ENCODE measurements at places on chromosomes 13 and 19.

DNA sequence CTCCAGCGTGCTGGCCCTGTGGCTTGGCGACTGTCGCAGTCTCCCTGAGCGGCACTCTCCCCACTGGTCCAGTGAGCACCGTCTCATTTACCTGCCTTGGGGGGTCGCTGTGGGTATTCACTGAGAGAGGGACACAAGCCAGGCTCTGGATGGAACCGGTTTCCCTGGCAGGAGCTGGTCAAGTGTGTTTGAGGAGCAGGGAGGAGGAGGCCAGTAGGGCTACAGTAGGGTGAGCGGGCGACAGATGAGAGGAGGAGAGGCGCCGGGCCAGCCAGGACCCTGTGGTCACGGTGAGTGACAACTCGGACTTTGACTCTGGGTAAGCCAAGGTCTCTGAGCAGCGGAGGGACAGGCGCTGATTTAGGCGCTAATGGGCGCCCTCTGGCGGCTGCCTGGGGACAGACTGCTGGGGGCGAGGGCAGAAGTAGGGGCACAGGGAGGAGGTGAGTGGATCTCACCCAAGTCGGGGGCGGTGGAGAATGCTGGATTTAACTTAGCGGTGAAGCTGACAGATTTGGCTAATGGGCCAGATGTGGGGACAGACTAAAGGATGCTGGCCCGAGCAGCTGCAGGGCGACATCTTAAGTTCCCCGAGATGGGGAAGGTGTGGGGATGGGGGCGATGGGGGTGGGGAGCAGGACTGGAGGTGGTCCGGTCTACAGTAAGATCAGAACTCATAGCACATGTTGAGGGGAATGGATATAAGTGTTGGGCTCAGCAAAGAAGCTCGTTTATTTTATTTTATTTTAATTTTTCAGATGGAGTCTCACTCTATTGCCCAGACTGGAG, 4.7 kb upstream of the PRMT1 start:
- DNase-seq: no peak

- DNase-seq: no peak
These were observed 12.0 kb downstream of the WDR88 start for GRCh38 chr19:33143897-33144405.

DNA sequence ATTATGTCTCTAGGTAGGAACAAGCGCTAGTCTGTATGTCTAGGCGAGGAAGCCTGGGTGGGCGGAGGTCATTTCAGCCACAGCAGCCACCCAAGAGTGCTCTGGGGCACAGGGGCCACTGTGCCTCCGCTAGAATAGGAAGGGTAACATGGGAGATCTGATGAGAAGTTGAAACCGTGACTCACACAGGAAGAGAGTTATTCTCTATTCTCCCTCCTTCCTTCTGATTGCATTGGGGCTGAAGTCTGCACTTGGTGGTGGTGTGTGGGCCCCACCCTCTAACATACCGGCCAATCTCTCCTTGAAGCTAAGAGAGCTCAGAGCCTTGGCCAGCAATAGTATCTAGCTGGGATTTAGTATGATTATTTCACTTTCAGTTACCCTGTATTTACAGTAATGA, 20.3 kb upstream of the GGACT start:
- peak; percentile 71 for DNase-seq

DNA sequence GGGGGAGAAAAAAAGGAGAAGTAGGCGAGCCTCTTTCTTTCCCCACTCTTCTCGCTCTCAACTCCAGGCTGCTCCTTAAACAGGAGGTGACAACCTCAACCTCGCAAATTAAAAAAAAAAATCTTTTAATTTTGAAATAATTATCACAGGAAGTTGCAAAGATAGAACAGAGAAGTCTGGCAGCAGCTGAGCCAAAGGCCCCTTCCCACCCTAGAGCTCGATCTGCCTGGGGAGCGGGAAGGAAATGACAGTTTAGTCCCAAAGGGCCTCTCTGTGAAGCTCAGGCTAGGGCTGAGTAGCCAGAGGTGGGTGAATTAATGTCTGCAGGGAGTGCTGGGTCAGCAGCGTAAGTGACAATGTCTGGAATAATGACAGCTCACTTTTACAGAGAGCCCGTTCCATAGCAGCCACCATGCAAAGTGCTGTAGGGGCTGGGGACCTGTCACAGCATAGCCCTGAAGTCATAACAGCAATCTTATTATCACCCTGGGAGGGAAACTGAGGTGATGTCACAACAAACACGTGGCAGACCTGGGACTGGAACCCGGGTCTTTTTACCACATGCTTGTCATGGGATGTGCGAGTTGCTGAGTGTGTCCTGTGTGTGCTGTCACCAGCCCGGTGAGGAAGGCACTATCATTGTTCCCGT, 8.8 kb upstream of the CD22 start:
- DNase-seq: no peak

GRCh38 chr13:72062566-72062965, 195.6 kb upstream of the DACH1 start:
- DNase-seq: peak; percentile 87

GRCh38 chr19:48887861-48888612, 10.5 kb downstream of the TULP2 start:
- no peak for DNase-seq

- no peak for DNase-seq
These were observed 7.6 kb downstream of the SSC5D start for GRCh38 chr19:55495646-55496349.

GRCh38 chr13:20704459-20705069, 1.1 kb downstream of the IL17D start:
- no peak for DNase-seq

DNA sequence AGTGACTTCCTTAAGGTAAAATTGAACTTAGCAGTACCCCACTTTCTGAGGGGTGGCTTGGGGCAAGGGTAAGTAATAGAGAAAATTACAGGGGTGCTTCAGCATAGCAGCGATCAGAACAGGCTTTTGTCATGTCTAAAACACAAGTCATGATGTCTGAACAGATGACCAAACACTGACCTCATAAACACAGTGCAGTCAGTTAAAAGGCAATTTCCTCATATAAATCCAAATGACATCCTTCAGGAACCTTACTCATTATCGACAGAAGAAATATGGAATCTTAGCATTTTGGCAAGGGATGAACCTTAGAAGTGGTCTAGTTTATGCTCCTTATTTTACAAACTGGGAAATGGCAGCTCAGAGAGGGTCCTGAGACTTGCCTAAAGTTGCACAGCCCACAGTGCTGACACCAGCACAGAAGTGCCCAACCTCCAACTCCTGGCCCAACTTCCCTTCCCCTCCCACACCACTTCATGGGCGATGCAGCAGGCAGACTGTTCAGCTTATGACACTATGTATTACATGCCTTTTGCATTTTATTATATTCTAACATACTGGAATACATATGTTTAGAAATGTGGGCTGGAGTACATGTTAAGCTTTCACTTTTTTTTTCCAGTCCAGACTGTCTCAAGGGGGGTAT, 3.6 kb downstream of the GJA3 start:
- no peak for DNase-seq

- DNase-seq: no peak
These were observed 8.2 kb downstream of the ZNF439 start for GRCh38 chr19:11856596-11857250.

DNA sequence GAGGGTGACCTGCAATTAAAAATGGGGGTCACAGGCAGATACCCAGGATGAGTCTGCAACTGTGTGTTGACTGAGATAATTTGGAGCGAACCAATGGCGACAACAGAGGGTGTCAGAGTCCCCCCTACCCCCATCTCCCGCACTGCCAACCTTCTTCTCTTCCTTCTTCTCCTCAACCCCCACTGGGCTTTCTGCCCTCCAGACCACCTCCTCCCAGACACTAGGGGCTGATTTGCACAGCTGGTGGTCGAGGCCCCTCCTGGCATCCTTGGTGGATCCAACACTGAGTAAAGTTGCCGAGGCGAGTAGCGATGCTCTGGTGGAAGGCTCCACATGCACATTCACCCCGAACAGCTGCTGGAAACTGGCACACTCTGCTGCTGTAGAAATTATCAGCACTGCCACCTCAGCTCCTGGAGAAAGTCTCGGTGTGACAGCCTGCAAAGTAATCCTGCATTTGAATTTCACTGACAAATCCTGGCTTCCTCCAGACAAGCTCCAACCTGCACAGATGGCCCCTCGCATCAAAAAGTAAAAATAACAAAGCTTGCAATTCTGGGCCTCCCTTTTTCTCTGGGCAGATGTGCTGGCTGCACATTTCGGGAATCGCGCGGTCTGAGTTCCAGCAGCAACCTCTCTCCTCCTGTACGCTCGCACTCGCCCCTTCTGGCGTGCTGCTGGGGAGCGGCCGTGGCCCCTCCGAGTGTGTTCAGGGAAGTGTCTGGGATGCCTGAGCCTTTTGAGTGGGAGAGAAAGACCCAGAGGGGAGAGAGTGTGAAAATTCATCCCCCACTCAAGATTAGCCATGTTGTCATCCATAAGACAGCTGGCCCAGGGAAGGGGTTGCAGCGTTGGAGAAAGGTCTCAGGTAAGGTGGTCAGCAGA, 28.5 kb downstream of the CCNE1 start:
- DNase-seq: no peak

GRCh38 chr13:68908879-68909278, 1198.7 kb upstream of the ATXN8OS start:
- no peak for DNase-seq

DNA sequence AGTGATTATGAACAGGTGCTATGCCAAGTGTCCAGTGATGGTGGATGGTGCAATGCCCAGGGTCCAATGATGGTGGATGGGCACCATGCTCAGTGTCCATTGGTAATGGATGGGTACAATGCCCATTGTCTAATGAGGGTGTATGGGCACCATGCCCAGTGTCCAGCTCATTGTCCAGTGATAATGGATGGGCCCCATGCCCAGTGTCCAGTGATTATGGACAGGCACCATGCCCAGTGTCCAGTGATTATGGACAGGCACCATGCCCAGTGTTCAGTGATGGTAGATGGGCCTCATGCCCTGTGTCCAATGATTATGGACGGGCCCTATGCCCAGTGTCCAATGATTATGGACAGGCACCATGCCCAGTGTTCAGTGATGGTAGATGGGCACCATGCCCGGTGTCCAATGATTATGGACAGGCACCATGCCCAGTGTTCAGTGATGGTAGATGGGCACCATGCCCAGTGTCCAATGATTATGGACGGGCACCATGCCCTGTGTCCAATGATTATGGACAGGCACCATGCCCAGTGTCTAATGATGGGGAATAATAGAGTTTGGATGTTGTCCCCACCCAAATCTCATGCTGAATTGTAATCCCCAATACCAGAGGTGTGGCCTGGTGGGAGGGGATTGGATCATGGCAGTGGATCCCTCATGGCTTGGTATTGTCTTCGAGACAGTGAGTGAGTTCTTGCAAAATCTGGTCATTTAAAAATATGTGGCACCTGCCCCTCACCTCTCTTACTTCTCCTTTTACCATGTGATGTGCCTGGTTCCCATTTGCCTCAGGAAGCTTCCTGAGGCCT, 87.8 kb downstream of the ANKRD10 start:
- DNase-seq: no peak

Measured in CMK (cell line).